ENCODE measurements at places on chromosomes 6 and 20. TPM values are rescaled to one million over a fixed set of nuclear protein-coding genes. Genes with fewer than 3 reads are reported as not detected.

Gene ECT2L
- not detected for total RNA-seq

Gene UNC5CL
- 4.5 TPM for total RNA-seq

DNA sequence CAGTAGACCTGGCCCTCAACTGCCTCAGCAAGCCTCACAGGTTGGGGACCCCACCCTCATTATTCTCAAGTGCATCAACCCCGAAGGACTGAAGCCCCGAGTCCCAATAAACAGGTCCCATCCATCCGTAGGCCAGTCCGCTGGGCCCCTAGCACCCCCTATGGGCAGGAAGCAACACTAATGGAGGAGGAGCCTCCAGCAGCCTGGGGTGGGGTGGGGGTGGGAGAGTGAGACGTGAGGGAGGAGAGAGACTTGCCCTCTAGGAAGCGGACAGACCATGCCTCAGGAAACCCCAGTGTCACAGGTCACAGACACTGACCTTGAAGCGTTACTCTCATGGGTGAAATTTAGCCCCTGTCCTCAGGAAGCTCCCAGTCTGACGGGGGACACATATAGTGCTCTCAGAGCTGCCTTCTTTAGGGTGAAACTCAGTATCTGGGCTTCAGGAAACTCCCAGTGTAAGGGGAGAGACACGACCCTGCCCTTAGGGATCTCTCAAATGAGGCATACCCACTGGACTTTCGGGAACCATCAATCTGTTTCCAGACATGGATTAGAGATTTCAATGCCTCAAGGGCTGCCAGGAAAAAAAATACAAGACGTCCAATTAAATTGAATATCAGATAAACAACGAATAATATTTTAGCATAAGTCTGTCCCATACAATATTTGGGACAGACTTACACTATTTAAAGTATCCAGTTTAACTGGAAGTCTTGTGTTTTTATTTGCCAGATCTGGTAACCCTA, 125.8 kb downstream of the MRPL14 start:
- H3K27ac ChIP-seq = peak overlapping the region; percentile 75
- no peaks in the 10 kb centered on the region for H3K27me3 ChIP-seq
- peak overlapping the region; percentile 49 for H3K4me3 ChIP-seq
- H3K4me1 ChIP-seq = peaks cover 21% of the 10 kb centered on the region
- peak; percentile 46 for DNase-seq

Gene PTK6
- 0.42 TPM for total RNA-seq

DNA sequence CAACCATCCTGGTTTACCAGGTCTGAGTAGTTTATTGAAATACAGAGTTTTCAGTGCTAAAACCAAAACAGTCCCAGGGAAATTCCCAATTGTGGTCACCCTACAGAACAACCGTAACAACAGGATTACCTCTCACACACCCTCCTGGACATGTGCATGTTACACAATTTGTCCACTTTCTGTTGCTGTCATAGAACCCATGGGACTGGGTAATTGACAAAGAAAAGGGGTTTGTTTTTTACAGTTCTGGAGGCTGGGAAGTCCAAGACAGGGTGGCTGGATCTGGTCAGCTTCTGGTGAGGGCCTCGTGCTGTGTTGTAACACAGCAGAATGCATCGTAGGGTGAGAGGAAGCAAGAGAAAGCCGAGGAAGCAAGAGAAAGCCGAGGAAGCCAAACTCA, 9.1 kb upstream of the ADA start:
- no peak for DNase-seq
- no peaks in the 10 kb centered on the region for H3K27me3 ChIP-seq
- no peak overlapping the region for H3K27ac ChIP-seq
- H3K4me1 ChIP-seq = no peaks in the 10 kb centered on the region
- no peaks in the 10 kb centered on the region for H3K36me3 ChIP-seq

Gene FAM83D
- 86.3 TPM for total RNA-seq

- no peaks in the 10 kb centered on the region for H3K36me3 ChIP-seq
- H3K27ac ChIP-seq = no peak overlapping the region
- H3K27me3 ChIP-seq = no peaks in the 10 kb centered on the region
- DNase-seq = no peak
Measured at GRCh38 chr6:135149376-135149775, 31.7 kb upstream of the MYB start.

Gene IRF4
- not detected for total RNA-seq

DNA sequence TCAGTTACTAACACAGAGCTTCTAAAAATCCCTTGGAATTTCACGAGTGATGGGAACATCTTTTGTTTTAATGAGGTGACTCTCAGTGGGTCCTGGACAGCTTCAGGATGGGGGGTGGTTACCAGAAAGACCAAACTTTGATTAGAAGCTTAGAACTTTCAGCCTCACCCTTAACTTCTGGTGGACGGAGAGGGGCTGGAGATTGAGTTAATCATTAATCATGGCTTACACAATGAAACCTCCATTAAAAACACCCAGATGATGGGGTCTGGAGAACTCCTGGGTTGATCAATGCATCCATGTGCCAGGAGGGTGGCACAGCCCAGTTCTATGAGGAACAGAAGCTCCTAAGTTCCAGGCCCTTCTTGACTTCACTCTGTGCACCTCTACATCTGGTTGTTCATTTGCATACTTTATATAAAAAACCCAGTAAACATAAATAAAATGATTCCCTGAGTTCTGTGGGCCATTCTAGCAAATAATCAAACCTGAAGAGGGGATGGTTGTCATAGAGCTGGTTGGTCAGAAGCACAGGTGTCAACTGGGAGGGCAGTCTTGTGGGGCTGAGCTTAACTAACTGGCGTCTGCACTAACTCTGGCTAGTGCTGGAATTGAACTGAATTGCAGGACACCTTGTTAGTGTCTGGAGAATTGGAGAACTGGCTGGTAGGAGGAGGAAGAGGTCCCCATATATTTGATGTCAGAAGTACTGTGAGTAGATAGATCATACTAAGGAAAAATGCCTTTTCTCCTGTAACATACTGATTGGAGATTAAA, 10.3 kb downstream of the RMND1 start:
- H3K36me3 ChIP-seq = peaks cover 1% of the 10 kb centered on the region
- no peaks in the 10 kb centered on the region for H3K27me3 ChIP-seq
- DNase-seq = no peak
- peaks cover 46% of the 10 kb centered on the region for H3K4me1 ChIP-seq

Gene RNF144B
- 0.39 TPM for total RNA-seq

GRCh38 chr20:46799781-46800408, 90.4 kb downstream of the SLC2A10 start:
- peak; percentile 33 for DNase-seq
- H3K27ac ChIP-seq = no peak overlapping the region
- H3K27me3 ChIP-seq = no peaks in the 10 kb centered on the region
- no peaks in the 10 kb centered on the region for H3K36me3 ChIP-seq

- H3K27ac ChIP-seq = no peak overlapping the region
- no peaks in the 10 kb centered on the region for H3K36me3 ChIP-seq
- H3K27me3 ChIP-seq = no peaks in the 10 kb centered on the region
- H3K4me1 ChIP-seq = no peaks in the 10 kb centered on the region
Measured at GRCh38 chr6:148578489-148578814, 168.4 kb upstream of the UST start.

Gene RAB44
- total RNA-seq = not detected

DNA sequence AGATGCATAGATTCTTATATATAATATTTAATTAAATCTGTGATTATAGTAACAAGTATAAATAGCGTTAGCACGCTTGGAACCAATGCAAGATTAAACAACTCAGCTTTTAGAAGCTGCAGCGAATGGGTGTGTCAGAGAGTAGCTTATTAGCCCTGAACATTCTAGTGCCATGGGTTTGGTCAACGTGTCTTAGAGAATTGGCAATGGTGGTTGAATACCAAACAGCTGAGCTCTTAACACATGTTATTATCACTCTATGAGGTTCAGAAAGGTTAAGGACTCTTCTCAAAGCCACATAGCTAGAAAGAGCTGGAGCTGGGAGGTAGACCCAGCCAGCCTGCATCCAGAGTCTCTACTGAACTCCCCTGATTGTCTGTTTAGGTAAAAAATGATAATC, 284.2 kb upstream of the CHD6 start:
- no peaks in the 10 kb centered on the region for H3K27me3 ChIP-seq
- no peaks in the 10 kb centered on the region for H3K36me3 ChIP-seq
- H3K4me3 ChIP-seq = no peak overlapping the region
- H3K27ac ChIP-seq = no peak overlapping the region
- no peak for DNase-seq

DNA sequence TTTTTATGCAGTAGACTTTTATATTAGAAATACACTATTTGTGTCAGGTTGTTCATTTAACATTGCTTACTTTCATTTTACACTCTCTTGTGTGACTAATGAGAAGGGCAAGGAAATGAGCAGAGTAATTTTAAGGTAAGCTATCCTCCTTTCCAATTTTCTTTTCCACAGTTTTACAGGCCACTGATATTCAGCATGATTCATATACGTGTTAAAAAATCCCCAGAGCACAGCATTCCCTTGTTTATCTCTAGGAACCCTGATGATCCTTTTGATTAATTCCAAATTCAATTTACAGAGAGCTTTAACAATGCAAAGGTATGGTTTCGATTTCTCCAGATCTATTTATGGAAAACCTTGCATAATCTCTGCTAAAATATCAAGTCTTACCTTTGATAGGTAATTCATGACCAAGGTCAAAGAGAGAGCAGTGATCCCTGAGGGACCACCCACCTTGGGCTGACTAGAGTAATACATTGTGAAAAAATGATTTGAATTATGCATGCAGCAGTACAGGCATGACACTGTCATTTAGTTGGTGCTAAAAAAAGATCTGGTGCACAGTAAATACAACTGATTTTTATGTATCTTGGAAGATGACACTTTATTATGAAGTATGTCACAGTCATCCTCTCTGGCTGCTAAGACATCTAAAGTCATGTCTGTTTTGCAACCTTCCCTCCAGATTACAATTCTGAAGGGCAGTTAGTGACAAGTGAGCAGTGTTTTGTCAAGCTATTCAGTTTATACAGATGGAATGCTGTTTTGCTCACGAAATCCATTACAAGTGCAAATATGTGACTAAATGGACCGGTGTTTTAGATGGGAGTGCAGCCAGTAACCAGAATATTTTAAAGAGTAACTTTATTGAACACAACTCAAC, 736.6 kb downstream of the EPHA7 start:
- no peaks in the 10 kb centered on the region for H3K4me1 ChIP-seq
- no peaks in the 10 kb centered on the region for H3K36me3 ChIP-seq
- H3K27ac ChIP-seq = no peak overlapping the region
- DNase-seq = no peak
- H3K27me3 ChIP-seq = no peaks in the 10 kb centered on the region
- H3K4me3 ChIP-seq = no peak overlapping the region

- H3K4me1 ChIP-seq = peaks cover 50% of the 10 kb centered on the region
- H3K27ac ChIP-seq = peak overlapping the region; percentile 83
- no peaks in the 10 kb centered on the region for H3K36me3 ChIP-seq
- no peak for DNase-seq
- no peak overlapping the region for H3K4me3 ChIP-seq
- H3K27me3 ChIP-seq = no peaks in the 10 kb centered on the region
Measured at GRCh38 chr6:106886081-106886843, 88.3 kb downstream of the CD24 start.

Gene EFCAB8
- total RNA-seq = 2.0 TPM

- H3K27me3 ChIP-seq = no peaks in the 10 kb centered on the region
- H3K4me3 ChIP-seq = no peak overlapping the region
- DNase-seq = no peak
- H3K36me3 ChIP-seq = no peaks in the 10 kb centered on the region
Measured at GRCh38 chr6:33730611-33731010, 16.1 kb downstream of the IP6K3 start.

Gene R3HDML
- not detected for total RNA-seq

- no peak overlapping the region for H3K4me3 ChIP-seq
- DNase-seq = no peak
- no peak overlapping the region for H3K27ac ChIP-seq
- no peaks in the 10 kb centered on the region for H3K4me1 ChIP-seq
Measured at GRCh38 chr6:164010441-164011103, 596.1 kb downstream of the QKI start.

Gene SLA2
- total RNA-seq = 0.20 TPM

DNA sequence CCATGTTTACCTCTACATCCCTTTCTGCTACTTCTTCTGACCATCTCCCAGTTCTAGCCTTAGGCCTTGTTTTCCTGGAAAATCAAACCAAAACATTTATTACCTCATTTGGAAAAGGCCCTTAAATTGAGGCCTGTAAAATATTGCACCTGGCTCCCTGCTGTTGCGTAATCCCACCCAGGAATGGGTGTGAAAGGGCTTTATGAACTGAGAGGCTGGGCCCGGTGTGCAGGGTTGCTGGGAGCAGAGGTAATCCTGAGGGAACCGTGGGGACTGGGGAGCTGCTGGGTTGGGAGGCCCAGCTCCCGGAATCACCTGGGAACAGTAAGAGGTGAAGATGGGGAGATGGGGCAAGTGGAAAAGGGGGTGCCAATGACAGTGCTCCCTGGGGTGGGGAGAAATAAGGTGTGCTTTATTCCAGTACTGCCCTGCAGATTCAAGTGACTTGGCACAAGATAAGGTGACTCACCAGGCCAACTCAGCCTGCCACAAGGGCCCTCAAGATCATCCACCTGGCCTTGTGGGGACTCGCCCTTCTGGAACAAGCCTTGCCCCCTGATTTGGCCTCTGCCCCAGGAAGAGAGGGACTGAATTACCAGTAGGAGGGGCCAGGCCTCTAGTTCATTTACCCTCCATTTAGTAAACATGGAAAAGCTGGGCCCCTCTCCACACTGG, 44.2 kb downstream of the KCNK5 start:
- H3K4me3 ChIP-seq = no peak overlapping the region
- peaks cover 3% of the 10 kb centered on the region for H3K36me3 ChIP-seq
- H3K27me3 ChIP-seq = no peaks in the 10 kb centered on the region
- peaks cover 13% of the 10 kb centered on the region for H3K4me1 ChIP-seq
- H3K27ac ChIP-seq = peak overlapping the region; percentile 57

DNA sequence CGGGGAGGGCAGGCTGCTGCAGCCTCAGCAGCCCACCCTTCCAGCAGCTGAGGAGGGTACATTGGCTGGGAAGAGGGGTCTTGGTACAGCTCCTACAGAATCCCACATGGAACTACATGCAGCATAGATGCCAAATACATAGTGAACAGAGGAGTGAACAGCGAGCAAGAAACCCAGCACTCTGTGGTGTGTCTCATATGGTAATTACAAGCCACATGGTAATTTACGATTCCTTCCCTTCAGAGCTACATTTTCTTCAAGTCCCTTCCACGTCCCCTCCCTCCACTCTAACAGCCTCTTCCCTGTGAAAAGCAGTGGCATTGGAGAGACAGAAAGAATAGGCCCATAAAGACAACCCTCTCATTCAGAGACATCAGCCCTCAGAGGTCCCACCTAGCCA, 167.7 kb downstream of the SYNDIG1 start:
- H3K4me1 ChIP-seq = no peaks in the 10 kb centered on the region
- H3K4me3 ChIP-seq = no peak overlapping the region
- H3K27me3 ChIP-seq = no peaks in the 10 kb centered on the region
- H3K27ac ChIP-seq = no peak overlapping the region
- H3K36me3 ChIP-seq = no peaks in the 10 kb centered on the region

GRCh38 chr6:138657065-138657425, 116.5 kb upstream of the CCDC28A start:
- H3K4me3 ChIP-seq = no peak overlapping the region
- H3K27me3 ChIP-seq = no peaks in the 10 kb centered on the region
- H3K36me3 ChIP-seq = no peaks in the 10 kb centered on the region
- no peaks in the 10 kb centered on the region for H3K4me1 ChIP-seq
- no peak overlapping the region for H3K27ac ChIP-seq

GRCh38 chr6:74071214-74071613, 375.2 kb downstream of the CD109 start:
- H3K4me3 ChIP-seq = no peak overlapping the region
- no peak for DNase-seq
- no peak overlapping the region for H3K27ac ChIP-seq
- no peaks in the 10 kb centered on the region for H3K36me3 ChIP-seq
- no peaks in the 10 kb centered on the region for H3K27me3 ChIP-seq
- no peaks in the 10 kb centered on the region for H3K4me1 ChIP-seq

Gene NKAIN2
- total RNA-seq = not detected

GRCh38 chr6:43119482-43119881, 43.4 kb downstream of the PTK7 start:
- H3K27ac ChIP-seq = no peak overlapping the region
- H3K4me1 ChIP-seq = peaks cover 2% of the 10 kb centered on the region
- no peak for DNase-seq
- no peaks in the 10 kb centered on the region for H3K27me3 ChIP-seq
- no peaks in the 10 kb centered on the region for H3K36me3 ChIP-seq

Gene PHACTR3
- 0.11 TPM for total RNA-seq

Gene ADGRF1
- 0.52 TPM for total RNA-seq

Data from Caco-2 (cell line).